ENCODE measurements at places on chromosomes 13 and 19.

DNA sequence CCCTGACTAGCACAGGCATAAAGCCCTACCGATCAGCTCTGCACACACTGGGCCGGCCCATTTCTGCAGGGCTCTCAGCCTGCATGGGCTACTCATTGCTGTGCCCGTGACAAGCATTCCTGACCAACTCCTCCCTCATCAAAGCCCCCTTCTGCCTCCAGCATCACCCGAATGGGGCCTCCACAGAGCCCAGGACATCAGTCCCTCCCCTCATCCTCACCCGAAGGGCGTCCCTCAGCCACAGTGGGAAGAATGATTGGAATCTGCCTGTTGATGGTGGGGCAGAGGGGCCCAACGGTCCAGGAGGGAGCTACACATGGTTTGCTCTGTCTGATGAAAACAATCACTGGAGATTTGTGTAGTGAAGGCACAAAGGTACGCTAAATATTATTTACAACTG, 43.8 kb downstream of the SERP2 start:
- no peak for DNase-seq

GRCh38 chr13:100944791-100945345, 270.3 kb upstream of the TMTC4 start:
- no peak for DNase-seq

DNA sequence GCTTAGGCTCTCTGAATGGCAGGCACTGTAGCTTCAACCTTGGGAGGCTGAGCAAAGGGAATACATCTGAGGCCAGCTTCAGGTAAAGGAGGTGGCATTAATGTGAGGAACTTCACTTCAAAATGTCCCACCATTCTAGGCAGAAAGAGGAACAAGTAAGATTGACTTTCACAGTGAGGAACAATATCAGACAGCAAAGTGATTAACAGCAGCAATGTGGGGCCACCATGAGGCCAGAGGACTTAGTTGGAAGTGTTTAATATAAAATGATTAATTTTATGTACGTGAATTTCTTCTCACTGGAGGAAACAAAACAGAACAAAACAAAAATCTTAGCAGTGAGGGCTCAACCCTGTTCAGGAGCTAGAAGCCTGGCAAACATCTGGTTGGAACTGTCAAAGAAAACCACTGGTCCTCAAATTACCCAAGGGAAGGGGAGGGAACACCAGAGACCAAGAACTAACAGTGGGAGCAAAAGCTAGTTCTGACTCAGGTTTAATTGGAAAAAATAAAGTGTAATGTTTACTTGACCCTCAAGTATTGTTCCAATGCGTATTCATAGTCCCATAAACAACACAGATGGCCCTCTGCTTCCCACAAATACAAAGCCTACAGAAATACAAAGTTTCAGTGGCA, 43.9 kb upstream of the FRY start:
- no peak for DNase-seq

DNA sequence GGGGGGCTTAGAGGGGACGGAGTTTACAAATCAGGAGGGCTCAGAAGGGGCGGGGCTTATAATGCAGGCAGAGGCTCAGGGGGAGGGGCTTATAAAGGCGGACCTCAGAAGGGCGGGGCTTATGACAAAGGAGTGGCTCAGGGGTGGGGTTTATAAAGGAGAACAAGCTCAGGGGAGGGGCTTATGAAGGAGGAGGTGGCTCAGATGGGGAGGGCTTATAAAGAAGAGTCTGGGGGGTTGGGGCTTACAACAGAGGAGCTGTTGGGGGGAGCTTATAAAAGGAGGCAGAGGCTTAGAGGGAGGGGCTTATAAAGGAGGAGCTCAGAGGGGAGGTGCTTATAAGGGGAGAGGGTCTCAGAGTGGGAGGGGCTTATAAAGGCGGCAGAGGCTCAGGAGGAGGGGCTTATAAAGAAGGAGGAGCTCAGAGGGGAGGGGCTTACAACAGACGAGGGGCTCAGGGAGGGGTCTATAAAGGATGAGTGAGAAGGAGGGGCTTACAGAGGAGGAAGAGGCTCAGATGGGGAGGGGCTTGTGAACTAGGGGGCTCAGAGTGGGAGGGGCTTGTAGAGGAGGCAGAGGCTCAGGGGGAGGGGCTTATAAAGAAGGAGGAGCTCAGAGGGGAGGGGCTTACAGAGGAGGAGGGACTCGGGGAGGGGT, 1.0 kb downstream of the SMIM24 start:
- DNase-seq: no peak

DNA sequence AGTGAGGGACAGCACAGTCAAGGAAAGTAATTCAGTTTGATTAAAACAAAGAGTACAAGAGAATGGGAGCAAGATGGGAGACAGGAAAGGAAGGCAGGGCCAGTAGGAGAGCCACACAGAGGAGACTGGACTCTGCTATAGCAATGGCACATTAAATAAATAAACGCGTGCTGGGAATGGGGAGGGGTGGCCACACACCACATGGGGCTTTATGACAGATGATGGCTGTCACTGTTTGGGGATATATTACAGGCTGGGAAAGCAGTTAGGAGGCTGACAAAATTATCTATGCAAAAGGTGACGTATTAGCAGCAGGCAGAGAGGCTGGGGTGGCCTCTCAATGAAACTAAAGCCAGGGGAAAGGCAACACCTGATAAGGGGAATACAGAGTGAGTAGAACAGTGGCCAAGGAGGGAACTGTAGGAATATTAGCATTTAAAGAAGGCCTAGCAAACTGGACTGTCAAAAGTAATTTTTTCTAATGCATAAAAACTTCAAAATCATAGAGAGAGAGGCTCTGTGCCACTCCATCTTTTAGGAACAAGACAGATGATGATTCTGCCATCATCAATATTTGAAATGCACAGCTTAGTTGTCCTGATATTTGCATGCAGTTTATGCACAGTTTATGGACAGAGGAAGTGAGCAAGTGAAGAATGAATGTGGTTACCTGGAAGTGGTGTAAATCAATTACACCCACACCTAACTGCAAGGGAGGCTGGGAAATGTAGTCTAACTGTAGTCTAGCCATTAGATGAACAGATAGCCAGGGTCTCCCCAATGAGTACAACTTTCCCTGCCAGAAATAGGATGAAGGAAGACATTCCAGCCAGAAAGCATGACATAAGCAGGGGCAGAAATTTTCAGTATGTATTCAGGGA, 346.5 kb downstream of the FOXO1 start:
- no peak for DNase-seq

GRCh38 chr13:33087091-33087490, 70.9 kb downstream of the KL start:
- no peak for DNase-seq

DNA sequence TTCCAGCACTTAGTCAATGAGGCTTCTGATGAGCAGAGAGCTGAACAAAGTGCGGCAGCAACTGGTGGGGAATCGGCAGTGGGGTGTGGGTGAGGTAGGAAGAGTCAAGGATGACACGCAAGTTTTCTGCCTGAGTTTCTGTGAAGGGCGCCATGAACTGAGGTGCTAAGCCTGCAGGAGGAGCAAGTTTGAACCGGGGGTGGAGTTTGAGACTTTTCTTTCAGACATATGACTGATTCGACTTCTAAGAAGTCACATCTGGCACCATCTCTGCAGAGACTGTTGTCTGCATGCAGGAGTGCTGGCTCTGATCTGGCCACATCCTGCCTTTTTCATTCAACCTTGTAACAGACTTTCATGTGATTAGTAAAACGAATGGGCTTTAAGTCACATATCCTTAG, 14.8 kb upstream of the GPI start:
- peak; percentile 29 for DNase-seq

DNA sequence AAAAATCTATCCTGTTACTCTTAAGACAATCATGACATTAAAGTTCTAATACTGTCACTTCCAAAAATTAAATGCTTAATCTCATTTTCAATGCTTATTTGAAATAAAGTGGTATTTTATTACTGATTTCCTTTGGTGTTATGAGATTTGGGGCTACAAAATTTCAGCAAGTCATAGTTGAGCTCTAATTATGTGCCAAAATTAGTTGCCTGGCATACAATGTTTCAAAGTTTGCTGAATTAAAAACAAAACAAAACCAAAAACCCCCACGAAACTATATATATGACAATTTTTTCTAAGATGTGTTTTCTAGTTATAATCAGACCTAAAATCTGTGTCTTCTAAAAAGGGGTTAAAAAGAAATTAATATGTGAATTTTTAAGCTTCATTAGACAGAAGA, 62.2 kb downstream of the KCNRG start:
- DNase-seq: no peak

DNA sequence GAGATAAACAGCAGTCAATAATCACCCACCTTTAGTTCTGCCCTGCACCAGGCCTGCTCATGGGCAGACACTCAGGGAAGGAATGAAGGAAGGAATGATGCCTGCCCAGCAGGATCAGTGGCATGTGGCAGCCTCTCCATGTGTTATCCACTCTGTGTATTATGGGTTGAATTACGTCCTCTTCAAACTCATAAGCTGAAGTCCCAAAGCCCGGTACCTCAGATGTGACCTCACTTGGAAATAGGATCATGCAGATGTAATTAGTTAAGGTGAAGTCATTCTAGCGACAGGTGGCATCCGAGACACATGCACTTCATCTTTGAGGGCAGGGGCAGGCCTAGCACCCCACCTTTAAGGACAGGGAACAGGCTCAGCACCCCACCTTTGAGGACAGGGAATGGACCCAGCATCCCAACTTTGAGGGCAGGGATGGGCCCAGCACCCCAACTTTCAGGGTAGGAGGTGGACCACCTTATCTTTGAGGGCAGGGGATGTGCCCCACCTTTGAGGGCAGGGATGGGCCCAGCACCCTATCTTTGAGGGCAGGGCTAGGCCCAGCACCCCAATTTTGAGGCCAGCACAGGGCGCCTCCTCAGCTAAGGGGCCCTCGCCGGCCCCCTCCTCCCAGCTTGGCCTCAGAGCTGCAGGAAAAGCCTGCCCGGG, 127.6 kb downstream of the URI1 start:
- DNase-seq: no peak

- no peak for DNase-seq
Observed at GRCh38 chr19:2796659-2797266, 11.5 kb downstream of the THOP1 start.

DNA sequence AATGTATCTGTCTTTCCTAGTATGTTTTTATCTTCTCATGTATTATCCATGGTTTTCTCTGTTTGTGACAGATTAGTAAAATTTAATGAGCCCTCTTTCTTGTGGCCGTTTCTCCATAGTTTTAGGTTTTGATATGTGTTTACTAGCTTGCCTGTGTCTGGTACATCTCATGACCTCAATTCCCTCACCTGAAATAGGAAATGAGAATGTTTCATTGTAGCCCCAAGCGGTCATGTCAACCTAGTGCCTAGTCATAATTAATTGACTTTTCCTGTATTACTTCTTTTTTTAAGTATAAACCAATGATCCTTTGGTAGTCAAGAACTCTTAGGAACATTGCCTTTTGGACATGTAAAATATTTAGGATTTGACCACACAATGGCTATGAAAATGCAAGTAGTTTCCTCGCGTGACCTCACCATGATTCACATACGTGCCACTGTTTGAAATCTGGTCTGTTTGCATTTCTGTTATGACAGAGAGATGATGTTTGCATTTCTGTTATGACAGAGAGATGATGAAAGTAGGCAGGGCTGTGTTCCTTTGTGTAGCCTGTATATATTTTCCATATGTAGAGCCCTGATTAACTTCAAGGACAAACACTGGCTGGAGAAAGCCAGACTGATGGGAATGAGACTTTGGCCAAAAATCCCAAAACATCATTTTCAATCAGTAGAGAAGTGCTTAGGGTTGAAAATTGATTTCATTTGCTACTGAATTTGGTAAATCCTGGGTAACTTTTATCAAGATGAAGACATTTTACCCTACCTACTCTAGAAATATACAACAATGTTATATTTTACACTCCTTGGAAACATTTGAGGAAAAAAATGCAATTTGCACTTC, 104.8 kb downstream of the TNFRSF19 start:
- no peak for DNase-seq

DNA sequence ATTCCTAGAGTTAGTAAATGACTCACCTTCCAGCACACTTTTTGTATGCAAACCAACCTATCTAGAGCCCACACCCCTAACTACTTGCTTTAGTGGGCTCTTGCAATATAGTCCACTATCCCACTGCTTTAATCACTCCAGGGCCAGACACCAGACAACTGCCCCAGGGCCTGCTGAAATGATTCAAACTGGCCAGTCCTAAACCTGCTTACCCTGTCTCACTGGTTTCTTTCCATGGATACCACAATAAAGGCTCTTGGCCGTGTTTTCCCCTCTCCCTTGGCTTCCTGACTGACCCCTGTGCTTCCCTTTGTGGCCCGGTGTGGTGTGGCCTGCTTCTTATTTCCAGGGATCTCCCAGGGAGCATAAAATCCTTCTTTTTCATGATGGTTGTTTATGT, 14.6 kb downstream of the HS6ST3 start:
- DNase-seq: no peak

- DNase-seq: no peak
Observed at GRCh38 chr13:43908156-43909126, 28.7 kb downstream of the LACC1 start.

- DNase-seq: no peak
Observed at GRCh38 chr19:49186108-49186507, 28.5 kb downstream of the TRPM4 start.

- no peak for DNase-seq
Observed at GRCh38 chr13:95579303-95579702, 26.8 kb downstream of the CLDN10 start.

GRCh38 chr13:49629196-49629938, 1.1 kb downstream of the ARL11 start:
- no peak for DNase-seq

- no peak for DNase-seq
Observed at GRCh38 chr19:8204961-8205360, 4.2 kb upstream of the CERS4 start.

DNA sequence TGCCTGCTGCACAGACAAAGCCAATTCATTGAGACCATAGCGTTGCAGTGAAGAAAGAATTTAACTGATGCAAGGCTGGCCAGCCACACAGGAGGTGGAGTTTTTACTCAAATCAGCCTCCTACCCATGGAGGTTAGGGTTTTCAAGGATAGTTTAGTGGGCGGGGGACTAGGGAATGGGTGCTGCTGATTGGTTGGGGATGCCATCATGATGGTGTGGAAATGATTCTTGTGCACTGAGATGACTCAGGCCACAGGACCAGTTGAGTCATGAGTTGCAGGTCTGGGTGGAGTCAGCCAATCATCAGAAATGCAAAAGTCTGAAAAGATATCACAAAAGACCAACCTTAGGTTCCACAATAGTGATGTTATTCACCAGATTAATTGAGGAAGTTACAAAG, 359.6 kb downstream of the FOXO1 start:
- no peak for DNase-seq
